ENCODE measurements at places on chromosomes 13 and 19.

GRCh38 chr13:110524541-110525257, 36.8 kb downstream of the RAB20 start:
- DNase-seq = no peak

DNA sequence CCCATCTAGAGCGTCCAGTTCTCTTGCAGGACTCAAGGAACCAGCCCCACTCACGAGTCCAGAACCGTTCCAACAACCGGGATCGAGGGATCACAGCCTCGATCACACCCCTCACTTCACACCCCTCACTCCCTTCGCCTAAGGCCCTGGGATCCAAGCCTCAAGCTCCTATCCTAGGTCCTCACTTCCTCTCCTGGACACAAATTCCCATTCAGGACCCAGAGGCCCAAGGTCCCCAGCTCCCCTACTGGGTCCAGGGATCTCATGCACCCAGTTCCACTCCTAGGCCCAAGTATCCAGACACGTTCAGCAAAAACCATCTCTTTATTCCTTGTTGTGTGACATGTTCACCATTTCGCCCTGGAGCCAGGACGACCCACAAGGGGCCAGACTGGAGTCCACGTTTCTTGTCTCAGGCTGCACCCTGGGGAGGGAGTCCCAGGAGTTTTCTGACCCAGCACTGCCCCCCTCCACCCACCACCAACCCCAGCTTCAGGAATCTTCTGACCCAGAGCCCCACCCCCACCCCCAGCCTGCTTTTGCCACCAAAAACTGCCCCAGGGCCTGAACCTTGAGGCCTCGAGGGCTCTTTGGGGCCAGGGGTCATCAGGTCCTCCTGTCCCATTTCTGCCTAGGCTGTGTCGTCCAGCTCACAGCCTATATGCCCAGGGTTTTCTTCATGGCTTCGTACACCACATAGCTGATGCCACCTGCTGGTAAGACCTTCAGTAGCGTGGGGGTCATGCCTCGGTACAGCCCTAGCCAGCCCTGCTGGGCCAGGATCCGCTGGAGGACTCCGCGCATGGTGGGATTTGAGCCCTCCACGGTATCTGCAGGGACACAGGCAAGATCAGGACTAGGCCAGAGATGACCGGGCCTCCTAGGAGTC, 1.4 kb upstream of the KHSRP start:
- DNase-seq = peak; percentile 18

- DNase-seq = no peak
Observed at GRCh38 chr13:105406551-105406950, 1128.9 kb downstream of the EFNB2 start.

GRCh38 chr13:44416301-44416700, 42.7 kb downstream of the SERP2 start:
- peak; percentile 57 for DNase-seq

GRCh38 chr19:30784850-30785457, 412.8 kb downstream of the ZNF536 start:
- peak; percentile 79 for DNase-seq

- peak; percentile 92 for DNase-seq
Observed at GRCh38 chr19:6740589-6741343, 1.3 kb downstream of the TRIP10 start.

DNA sequence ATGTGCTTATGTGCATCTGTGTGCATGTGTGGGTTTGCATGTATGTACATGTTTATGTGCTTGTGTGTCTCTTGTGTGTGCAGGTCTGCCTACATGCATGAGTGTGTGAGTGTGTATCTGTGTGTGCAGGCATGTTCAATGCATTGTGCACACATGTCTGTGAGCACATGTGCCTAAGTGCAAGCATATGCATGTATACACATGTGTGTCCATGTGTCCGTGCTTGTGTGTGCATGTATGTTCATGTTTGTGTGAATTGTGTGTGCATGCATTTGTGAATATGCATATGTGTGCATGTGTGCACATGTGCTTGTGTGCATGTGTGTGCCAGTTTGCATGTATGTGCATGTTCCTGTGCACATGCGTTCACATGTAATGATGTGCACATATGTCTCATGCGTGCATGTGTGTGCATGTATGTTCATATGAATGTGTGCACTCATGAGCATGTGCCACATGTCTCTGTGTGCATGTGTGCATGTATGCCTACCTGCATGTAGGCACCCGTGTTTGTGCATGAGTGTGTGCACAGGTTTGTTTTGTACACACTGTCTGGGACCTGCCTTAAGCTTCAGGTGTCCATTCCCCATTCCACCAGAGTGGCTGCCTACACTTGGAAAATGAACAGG, 32.1 kb upstream of the PTPRS start:
- no peak for DNase-seq

- DNase-seq = no peak
Observed at GRCh38 chr13:91216928-91217700, 130.4 kb upstream of the MIR17HG start.

GRCh38 chr19:50567882-50568727, at the start of gene LRRC4B:
LRRC4B (minus strand) TSS chr19:50568435; CDS start chr19:50548838, 19,597 bp downstream.
- no peak for DNase-seq

GRCh38 chr13:71067165-71067815, 799.7 kb downstream of the DACH1 start:
- DNase-seq = no peak

DNA sequence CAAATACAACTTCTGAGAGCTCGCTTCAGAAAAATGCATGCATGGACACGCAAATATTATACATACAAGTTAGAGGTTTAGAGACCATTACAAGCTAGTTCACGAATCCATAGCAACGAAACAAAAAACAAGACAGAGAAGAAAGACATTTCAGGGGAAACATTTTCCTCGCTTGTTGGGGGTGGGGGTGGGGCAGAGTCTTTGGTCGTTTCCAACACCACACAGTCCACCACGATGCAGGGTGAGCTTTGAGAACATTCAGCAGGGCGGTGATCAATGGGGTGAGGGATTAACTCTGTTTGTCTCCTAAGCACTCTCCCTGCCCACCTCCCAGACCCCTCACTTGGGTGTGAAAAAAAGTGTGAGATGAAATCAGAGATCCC, 651 bp downstream of the OXGR1 start:
- no peak for DNase-seq

DNA sequence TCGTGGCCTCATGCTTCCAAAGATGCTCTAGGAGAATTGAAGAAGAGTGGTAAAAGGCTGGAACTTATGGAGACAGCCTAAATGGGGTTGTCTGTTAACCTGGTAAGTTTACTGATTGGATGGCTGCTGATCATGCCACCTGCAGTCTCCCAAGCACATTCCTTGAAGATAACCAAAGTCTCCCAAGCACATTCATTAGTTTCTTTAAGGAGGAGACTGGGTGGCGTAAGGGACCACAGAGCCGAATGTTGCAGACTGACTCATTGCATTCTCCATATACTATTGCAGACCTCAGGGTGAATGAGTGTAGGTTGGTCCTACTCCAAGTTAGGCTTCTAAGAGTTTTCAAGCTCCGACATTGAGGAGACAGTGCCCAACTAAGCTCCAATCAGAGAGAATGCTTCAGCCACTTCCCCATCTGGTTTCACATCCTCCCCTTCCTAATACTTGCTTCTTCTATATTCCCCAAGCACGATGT, at the start of gene IGFL3:
IGFL3 (minus strand) TSS at position 51 of the 478 bp plus-strand sequence; CDS start at position 12, 39 bp downstream.
- peak; percentile 31 for DNase-seq

All from suppressor macrophage treated with lipopolysaccharide for 1 hour (primary cell).